ENCODE measurements at places on chromosomes 1 and 21. TPM values are rescaled to one million over a fixed set of nuclear protein-coding genes. Genes with fewer than 3 reads are reported as not detected.

DNA sequence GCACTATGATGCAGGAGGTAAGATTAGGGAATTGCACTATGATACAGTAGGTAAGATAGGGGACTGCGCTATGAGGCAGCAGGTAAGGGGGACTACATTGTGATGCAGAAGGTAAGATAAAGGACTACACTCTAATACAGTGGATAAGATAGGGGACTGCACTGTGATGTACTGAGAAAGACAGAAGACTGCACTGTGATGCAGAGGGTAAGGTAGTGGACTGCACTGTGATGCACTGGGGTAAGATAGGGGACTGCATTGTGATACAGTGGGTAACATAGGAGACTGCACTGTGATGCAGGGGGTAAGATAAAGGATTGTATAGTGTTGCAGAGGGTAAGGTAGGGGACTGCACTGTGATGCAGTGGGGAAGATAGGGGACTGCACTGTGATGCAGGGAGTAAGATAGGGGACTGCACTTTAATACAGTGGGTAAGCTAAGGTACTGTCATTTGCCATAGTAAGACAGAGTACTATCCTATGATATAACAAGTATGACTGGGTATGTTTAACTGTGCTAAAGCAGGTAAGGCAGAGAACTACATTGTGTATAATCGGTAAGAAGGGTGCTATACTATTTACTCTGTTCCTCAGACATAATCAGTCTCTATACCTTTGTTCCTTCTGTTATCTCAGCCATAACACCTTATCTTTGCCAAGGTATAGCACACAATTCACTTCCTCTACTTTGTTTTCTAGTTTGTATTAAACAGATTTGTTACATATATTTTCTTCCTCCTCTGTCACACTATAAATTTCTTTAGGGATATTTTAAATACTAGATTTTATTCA lies 208.5 kb downstream of the BARHL2 start:
- H3K4me1 ChIP-seq, result no peaks in the 10 kb centered on the region
- no peaks in the 10 kb centered on the region for H3K36me3 ChIP-seq
- DNase-seq, result no peak

LYPD8 gene
- not detected for total RNA-seq

TNFRSF25 gene
- total RNA-seq, result 55.8 TPM

CHI3L2 gene
- total RNA-seq, result 27.0 TPM

HES4 gene
- 0.50 TPM for total RNA-seq
